Stimulated activated CD8-positive, alpha-beta memory T cell treated with anti-CD3 and anti-CD28 coated beads, Interleukin-2, amount 100 ng/mL, for 1 hour (primary cell): ENCODE measurements at places on chromosomes 7 and 10.

GRCh38 chr7:133670250-133670649 is 417.4 kb downstream of the EXOC4 start:
- DNase-seq = no peak

- DNase-seq = no peak
Measured at GRCh38 chr7:112223310-112223709, 16.8 kb downstream of the ZNF277 start.

- DNase-seq = no peak
Measured at GRCh38 chr10:35783305-35783838, 141.3 kb upstream of the FZD8 start.

GRCh38 chr7:768881-769504 is 41.9 kb upstream of the PRKAR1B start:
- DNase-seq = no peak

DNA sequence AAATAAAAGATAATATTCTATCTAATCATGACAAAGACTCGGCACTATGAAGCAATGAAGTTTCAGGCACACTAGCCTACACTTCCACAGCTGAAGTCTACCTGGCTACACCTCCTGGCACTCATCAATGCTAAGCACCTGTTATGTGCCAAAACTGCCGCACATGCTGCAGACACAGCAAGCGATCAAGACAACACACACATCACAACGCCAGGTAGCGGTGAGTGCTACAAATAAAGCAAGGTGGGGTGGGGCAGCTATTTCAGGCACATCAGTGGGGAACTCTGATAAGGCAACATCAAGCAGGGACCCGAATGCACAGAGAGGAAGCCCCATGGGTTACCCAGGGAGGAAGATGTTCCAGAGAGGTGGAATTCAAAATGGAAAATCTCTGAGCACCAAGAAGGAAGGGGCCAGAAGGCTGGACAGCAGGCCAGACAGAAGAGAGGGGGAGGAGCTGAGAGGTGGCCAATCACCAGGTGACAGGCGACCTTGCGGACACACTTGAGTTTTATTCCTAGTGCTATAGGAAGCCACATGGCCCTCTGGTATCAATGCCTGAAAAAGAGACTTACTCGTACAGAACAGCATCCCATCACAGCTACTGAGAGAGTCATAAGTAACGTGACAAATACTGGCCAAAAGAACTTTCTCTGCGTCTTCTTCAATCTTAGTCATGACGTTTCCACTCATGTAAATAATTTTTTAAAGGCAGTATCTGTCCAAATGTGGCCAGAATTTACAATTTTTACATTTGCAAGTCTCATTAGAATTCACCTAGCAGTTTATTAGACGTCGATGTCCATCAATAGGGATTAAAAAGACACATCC is 8.0 kb downstream of the PSAP start:
- DNase-seq = no peak

GRCh38 chr10:4195213-4195612 is 410.2 kb upstream of the KLF6 start:
- DNase-seq = no peak

DNA sequence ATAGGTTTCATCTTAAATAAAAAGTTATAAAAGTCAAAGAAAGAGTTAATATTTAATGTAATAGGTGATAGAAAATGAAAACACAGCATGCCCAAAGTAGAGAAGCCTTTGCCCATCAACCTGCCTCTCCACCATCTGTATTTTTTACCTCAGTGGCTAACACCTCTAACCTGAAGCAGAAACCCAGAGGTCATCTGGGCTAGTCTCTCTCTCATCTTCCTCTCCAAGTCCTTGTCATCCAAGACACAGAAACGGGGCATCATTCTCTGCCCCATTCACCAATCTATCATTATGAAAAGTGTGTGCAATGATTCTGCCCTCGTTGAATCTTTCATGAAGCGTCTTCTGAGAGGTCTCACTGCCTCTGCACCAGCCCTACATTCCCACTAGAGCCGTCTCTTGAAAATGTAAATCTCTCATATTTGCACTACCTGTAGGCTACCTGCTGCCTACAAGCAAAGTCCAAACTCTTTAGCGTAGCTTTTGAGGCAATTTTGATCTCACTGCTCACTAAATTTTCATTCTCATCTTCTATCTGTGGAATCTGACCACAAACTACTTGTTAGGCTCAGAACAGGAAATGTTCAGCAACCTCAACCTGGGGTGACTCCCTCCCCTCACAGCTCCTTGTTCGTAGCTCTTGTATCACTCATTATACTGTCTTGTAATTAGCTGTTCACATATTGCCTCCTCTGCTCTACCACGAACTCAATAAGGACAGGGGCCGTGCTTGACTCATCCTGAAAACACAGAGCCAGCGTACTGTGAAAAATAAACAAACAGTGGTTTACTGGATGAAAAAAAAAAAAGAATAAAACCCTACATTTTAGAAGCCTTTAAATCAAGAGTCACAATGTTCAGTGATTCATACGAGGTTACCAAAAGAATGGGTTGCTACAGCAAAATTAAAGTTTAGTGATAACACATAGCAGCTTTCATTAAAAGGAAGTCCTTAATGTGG is 83.1 kb downstream of the CTNNA3 start:
- no peak for DNase-seq

DNA sequence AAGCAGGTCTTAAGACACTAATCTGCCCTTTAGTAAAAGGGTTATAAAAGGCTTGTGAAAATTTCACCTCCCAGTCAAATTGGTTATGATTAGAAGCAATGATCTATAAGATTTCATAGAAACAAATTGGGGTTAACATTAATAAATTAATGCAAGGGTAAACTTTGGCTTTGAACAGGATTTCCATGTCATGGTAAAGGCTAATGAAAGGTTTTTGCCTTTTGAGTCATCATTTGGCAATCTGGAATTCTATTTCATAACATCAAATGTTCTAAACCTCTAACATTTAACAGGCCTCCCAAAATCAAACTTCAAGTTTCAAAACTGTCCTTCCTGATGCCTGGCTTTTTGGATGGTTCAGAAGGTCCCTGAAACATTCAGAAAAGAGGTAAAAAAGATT is 62.4 kb downstream of the COA1 start:
- no peak for DNase-seq
